ENCODE measurements at places on chromosomes 5 and 9. TPM values are rescaled to one million over a fixed set of nuclear protein-coding genes. Genes with fewer than 3 reads are reported as not detected.

CDKN2AIPNL gene
- 20.8 TPM for total RNA-seq

RASEF gene
- 50.1 TPM for total RNA-seq

NIM1K gene
- 0.48 TPM for total RNA-seq

ARSI gene
- 0.48 TPM for total RNA-seq

TRIM36 gene
- 1.8 TPM for total RNA-seq

PCDHGA3 gene
- 4.3 TPM for total RNA-seq

ESM1 gene
- total RNA-seq, result not detected

DNA sequence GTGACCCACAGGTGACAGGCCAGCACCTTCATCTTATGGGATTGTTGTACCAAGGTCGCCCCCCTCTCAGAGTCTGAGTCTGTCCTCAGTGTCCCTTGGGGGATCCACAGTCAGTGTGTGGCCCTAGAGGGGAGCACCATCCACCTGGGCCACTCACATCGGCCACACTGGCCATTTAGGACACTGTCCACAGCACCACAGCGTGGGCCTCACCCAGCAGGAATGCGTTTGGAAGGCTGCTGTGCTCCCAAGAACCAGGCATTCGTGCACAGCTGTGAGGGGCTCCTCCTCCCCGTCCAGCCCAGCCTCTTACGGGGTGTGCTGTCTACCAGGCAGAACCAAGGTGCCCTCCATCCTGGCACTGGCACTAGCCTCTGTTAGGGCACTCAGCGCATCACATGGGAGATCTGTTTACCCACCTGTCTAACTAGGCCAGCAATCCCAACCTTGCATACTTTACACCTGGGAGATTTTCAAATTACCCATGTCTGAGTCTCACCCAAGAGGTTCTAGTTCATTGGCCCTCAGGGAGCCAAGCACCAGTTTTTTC, 24.5 kb upstream of the UBE2QL1 start:
- no peak for DNase-seq
- no peaks in the 10 kb centered on the region for H3K27me3 ChIP-seq
- no peak overlapping the region for H3K27ac ChIP-seq
- H3K4me1 ChIP-seq, result no peaks in the 10 kb centered on the region
- no peak overlapping the region for H3K4me3 ChIP-seq

DNA sequence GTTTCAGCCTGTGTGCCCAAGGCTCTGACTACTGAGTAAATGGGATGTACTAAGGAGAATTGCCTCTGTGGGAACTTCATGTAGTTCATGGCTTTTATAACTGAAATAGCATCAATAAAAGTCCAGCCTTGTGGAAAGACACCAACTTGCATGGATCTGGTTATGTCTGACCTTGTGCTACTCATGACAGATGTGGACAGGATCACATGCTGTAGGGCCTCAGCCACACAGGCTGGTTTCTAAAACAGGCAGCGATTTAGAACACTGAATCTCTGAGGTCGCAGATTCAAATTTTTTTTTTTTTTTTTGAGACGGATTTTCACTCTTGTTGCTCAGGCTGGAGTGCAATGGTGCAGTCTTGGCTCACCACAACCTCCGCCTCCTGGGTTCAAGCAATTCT, 66.5 kb upstream of the SPIN1 start:
- no peak for DNase-seq
- no peak overlapping the region for H3K27ac ChIP-seq
- no peaks in the 10 kb centered on the region for H3K4me1 ChIP-seq

DNA sequence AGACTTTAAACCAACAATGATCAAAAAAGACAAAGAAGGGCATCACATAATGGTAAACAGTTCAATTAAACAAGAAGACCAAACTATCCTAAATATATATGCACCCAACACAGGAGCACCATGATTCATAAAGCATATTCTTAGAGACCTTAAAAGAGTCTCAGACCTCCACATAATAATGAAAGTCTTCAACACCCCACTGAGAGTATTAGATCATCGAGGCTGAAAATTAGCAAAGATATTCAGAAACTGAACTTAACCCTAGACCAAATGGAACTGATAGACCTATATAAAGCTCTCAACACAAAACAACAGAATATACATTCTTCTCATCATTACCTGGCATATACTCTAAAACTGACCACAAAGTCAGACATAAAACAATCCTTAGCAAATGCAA, 11.7 kb upstream of the SPINK14 start:
- no peaks in the 10 kb centered on the region for H3K4me1 ChIP-seq
- no peaks in the 10 kb centered on the region for H3K36me3 ChIP-seq
- no peak overlapping the region for H3K4me3 ChIP-seq
- DNase-seq, result no peak
- H3K27me3 ChIP-seq, result no peaks in the 10 kb centered on the region

GRCh38 chr5:59506285-59506877, 387.1 kb downstream of the PDE4D start:
- no peaks in the 10 kb centered on the region for H3K36me3 ChIP-seq
- no peak overlapping the region for H3K27ac ChIP-seq
- DNase-seq, result no peak

GRCh38 chr9:16987026-16987425, 116.6 kb upstream of the BNC2 start:
- H3K4me1 ChIP-seq, result peaks cover 3% of the 10 kb centered on the region
- H3K27me3 ChIP-seq, result no peaks in the 10 kb centered on the region
- no peak for DNase-seq
- H3K4me3 ChIP-seq, result no peak overlapping the region
- H3K36me3 ChIP-seq, result peaks cover 2% of the 10 kb centered on the region

GRCh38 chr9:97559111-97559514, 57.6 kb downstream of the TMOD1 start:
- no peaks in the 10 kb centered on the region for H3K36me3 ChIP-seq
- H3K27ac ChIP-seq, result peak overlapping the region; percentile 78
- no peaks in the 10 kb centered on the region for H3K27me3 ChIP-seq
- DNase-seq, result no peak
- no peak overlapping the region for H3K4me3 ChIP-seq
- no peaks in the 10 kb centered on the region for H3K4me1 ChIP-seq

DNA sequence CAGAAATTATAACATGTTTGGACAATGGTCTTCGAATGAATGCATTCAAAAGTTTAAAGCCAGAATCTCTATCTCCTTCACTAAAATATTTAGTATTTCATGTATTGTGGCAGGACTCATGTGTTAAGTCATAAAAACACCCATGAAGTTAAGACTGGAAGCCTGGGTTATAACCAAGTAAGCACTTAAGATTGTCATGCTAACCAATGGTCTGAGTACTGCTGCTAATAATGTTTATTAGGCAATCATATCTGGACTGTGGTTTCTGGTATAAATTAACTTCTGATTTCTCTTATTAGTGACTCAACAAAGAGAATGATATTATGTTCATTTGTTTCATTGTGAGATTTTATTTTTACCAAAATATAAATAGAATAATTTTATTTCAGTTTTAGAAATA, 297.9 kb upstream of the EDIL3 start:
- H3K27me3 ChIP-seq, result no peaks in the 10 kb centered on the region
- no peaks in the 10 kb centered on the region for H3K4me1 ChIP-seq
- H3K36me3 ChIP-seq, result no peaks in the 10 kb centered on the region
- no peak overlapping the region for H3K4me3 ChIP-seq
- H3K27ac ChIP-seq, result no peak overlapping the region
- DNase-seq, result no peak

GRCh38 chr9:76038431-76038830, 148.0 kb downstream of the PCSK5 start:
- H3K27me3 ChIP-seq, result no peaks in the 10 kb centered on the region
- no peaks in the 10 kb centered on the region for H3K4me1 ChIP-seq
- no peak overlapping the region for H3K4me3 ChIP-seq
- H3K27ac ChIP-seq, result no peak overlapping the region

DNA sequence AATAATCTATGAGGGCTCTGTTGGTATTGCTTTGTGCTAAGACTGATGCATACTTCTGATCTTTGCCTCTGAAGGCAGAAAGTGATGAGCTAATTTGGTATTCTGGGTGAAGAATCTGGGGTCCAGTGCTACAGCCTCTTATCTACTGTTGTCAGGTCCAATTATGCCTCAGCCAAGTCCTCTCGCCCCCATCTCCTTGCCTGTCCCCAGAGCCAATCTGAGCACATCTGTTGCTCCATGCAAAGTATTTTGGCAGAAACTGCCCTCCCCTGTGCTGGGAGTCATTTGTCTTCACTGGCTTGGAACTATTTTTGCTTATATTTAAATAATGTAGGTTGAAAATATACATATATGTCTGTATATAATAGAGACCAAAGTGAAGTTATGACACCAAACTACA, 23.4 kb downstream of the LSM11 start:
- no peak for DNase-seq
- H3K4me3 ChIP-seq, result no peak overlapping the region
- H3K36me3 ChIP-seq, result no peaks in the 10 kb centered on the region
- no peak overlapping the region for H3K27ac ChIP-seq
- no peaks in the 10 kb centered on the region for H3K27me3 ChIP-seq
- no peaks in the 10 kb centered on the region for H3K4me1 ChIP-seq

- no peak overlapping the region for H3K4me3 ChIP-seq
- no peaks in the 10 kb centered on the region for H3K27me3 ChIP-seq
- H3K27ac ChIP-seq, result peak overlapping the region; percentile 2
- H3K4me1 ChIP-seq, result no peaks in the 10 kb centered on the region
Measured at GRCh38 chr9:96556701-96557461, 62.8 kb downstream of the CDC14B start.

DNA sequence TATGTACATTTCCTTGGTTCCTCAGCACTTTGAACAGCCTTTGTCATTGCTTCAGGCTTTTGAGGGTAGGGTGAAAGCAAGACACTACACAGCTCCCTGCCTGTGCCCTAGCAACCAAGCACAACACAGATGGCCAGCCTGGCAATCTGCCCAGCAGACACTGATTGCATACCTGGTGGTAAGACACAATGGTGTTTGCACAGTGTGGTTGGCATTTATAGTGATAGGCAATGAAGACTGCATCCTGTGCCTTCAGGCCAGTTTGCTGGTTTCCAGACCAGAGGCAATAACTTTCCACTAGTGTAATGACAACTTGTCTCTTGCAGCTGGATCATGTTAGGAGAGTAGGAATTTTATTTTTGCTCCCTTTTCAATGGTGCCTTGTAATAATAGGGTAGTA, 144.5 kb upstream of the TNC start:
- no peak overlapping the region for H3K4me3 ChIP-seq
- H3K4me1 ChIP-seq, result no peaks in the 10 kb centered on the region
- no peaks in the 10 kb centered on the region for H3K27me3 ChIP-seq
- peak; percentile 70 for DNase-seq
- no peak overlapping the region for H3K27ac ChIP-seq

DNA sequence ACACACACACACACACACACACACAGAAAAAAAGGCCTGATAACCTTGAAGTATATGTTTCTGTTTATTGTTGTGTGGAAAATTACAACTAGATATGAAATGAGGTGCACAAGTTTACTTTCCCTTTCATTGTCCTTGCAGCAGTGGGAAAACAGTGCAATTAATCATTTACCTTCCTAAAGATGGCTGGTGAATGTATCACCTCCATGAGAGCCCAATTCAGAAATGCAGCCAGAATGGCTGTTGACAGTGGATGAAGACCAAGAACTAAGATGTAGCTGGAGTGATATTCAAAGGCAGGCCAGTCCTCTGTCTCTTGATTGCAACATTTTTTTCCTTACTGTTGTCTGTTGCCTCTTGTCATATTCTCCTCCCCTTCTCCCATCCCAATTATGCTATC, 49.6 kb upstream of the EIF4EBP3 start:
- H3K4me3 ChIP-seq, result no peak overlapping the region
- no peaks in the 10 kb centered on the region for H3K27me3 ChIP-seq
- no peaks in the 10 kb centered on the region for H3K4me1 ChIP-seq
- no peak for DNase-seq
- H3K36me3 ChIP-seq, result no peaks in the 10 kb centered on the region

DNA sequence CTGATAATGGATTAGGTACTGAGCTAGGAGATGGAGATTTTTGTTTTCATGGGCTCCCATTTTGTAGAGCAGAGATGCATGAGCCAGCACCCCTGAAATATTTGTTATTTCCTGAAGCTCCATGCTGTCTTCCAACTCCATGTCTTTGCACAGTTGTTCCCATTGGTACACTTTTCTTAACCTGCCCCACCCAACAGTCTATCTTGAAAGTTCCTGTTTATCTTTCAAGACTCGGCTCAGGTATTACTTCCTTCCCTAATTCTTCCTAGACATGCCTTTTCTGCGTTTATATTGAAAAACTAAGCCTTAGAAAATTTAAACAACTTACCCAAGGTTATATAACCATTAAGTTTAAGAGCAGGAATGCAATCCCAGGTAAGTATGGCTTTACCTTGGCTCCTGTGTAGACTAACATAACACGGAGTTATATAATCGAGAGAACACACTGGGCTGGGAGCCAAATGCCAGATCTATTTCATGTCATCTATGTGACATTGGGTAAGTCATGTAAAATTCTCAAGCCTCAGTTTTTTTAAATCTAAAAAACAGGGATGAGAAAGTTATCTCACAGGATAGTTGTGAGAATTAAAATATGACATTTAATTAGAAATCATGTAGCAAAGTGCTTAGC, 67.4 kb downstream of the LIX1 start:
- DNase-seq, result no peak
- no peaks in the 10 kb centered on the region for H3K27me3 ChIP-seq
- H3K36me3 ChIP-seq, result no peaks in the 10 kb centered on the region
- no peak overlapping the region for H3K27ac ChIP-seq

- no peaks in the 10 kb centered on the region for H3K36me3 ChIP-seq
- no peaks in the 10 kb centered on the region for H3K27me3 ChIP-seq
- no peak overlapping the region for H3K27ac ChIP-seq
- H3K4me3 ChIP-seq, result no peak overlapping the region
- DNase-seq, result no peak
- H3K4me1 ChIP-seq, result no peaks in the 10 kb centered on the region
Measured at GRCh38 chr5:81286059-81286617, 15.2 kb upstream of the ZCCHC9 start.

GRCh38 chr9:105055917-105056316, 128.0 kb upstream of the ABCA1 start:
- no peaks in the 10 kb centered on the region for H3K27me3 ChIP-seq
- no peak overlapping the region for H3K27ac ChIP-seq
- H3K36me3 ChIP-seq, result no peaks in the 10 kb centered on the region
- no peak overlapping the region for H3K4me3 ChIP-seq

GRCh38 chr5:33161421-33161820, 279.3 kb upstream of the TARS1 start:
- H3K4me3 ChIP-seq, result no peak overlapping the region
- H3K36me3 ChIP-seq, result no peaks in the 10 kb centered on the region
- H3K4me1 ChIP-seq, result no peaks in the 10 kb centered on the region

All from breast epithelium (tissue), 4 donors.